ENCODE measurements at places on chromosomes 5 and 9.

DNA sequence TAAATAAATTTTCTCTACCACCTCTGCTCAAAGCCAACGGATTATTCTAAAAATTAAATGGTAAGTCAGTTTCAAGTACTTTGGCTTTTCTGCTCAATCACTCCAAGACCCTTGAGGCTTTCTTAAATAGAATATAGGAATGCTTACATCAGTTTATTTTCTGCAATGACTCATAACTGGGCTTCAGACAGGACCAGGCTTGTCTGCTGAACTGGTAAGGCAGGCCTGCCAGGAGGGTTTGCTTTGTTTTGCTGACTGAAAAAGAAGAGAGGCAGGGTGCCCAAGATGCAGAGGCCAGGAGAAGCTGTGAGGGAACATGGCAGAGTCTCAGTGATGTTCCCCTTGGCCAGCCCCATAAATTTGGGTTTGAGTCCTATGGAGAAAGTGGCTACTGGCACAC, 60.3 kb upstream of the EPB41L4A start:
- H3K27ac ChIP-seq, result no peak overlapping the region
- H3K4me3 ChIP-seq, result no peak overlapping the region
- H3K27me3 ChIP-seq, result no peaks in the 10 kb centered on the region

DNA sequence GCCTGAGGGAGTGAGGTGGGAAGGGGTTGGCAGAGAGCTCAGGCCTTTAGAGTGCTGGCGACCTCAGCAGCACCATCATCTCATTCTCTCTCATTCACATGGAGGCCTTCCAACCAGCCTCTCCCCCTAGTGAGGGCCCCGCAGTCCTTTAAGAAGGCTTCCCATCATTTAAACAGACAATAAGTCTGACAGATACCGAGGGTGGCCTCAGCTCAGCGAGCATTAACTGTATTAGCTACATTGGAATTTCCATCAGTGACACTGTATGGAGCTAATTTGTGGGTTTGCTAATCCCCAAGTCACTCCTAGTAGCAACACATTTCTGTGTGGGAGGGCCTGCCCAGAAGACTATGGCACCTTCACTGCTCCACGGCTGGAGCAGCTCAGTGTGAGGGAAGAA, 75.8 kb downstream of the INSYN2B start:
- H3K4me1 ChIP-seq, result peaks cover 43% of the 10 kb centered on the region
- peak overlapping the region; percentile 59 for H3K27ac ChIP-seq
- no peaks in the 10 kb centered on the region for H3K36me3 ChIP-seq
- H3K27me3 ChIP-seq, result no peaks in the 10 kb centered on the region

GRCh38 chr5:8944005-8944404, 601.9 kb downstream of the SEMA5A start:
- no peak overlapping the region for H3K4me3 ChIP-seq
- no peaks in the 10 kb centered on the region for H3K4me1 ChIP-seq
- H3K27me3 ChIP-seq, result no peaks in the 10 kb centered on the region
- H3K27ac ChIP-seq, result no peak overlapping the region
- no peaks in the 10 kb centered on the region for H3K36me3 ChIP-seq

DNA sequence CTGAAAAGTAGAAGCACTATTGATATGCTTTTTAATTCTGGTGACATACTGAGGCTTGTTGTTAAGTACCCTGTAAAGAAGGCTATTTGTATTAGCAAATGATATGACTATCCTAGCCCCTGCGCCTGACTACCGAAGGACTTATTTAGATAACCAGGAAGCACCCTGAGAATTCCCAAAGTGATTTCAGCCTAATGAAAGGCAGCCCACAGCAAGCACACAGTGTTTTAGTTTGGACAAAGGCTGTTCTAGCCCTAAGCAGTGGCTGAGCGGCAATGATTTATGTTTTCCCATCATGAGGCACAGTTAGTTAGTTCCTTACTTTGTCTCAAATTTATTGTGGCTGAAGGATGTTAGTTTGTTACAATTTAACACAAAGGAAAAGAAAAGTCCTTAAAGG, 235.3 kb downstream of the KCTD16 start:
- H3K4me3 ChIP-seq, result no peak overlapping the region
- no peaks in the 10 kb centered on the region for H3K4me1 ChIP-seq
- DNase-seq, result no peak
- H3K27me3 ChIP-seq, result no peaks in the 10 kb centered on the region
- H3K36me3 ChIP-seq, result no peaks in the 10 kb centered on the region

GRCh38 chr5:109256486-109256885, 153.3 kb downstream of the PJA2 start:
- no peaks in the 10 kb centered on the region for H3K4me1 ChIP-seq
- no peak overlapping the region for H3K27ac ChIP-seq
- no peak for DNase-seq
- no peaks in the 10 kb centered on the region for H3K27me3 ChIP-seq

- no peaks in the 10 kb centered on the region for H3K4me1 ChIP-seq
- no peaks in the 10 kb centered on the region for H3K27me3 ChIP-seq
Observed at GRCh38 chr9:70975821-70976220, 145.6 kb downstream of the TRPM3 start.

DNA sequence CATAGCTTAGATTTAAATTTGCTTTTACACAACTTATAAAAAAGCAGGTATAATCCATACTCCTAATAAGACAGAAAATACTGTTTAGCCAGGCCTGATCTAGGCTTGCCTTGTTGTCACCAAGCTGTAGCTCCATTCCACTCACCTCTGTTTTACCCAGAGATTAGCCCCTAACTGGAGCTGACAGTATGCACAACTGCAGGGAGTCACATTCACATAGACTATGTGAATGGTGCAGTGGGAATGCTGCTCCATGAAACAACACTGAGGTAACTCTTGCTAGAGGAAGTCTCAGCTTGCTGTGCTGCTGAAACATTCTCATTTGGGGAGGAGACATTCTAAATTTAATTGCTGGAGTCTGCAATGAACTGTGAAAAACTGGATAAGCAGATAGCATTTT, 209.1 kb downstream of the TMEM232 start:
- no peaks in the 10 kb centered on the region for H3K36me3 ChIP-seq
- no peak for DNase-seq
- H3K27me3 ChIP-seq, result no peaks in the 10 kb centered on the region
- H3K4me3 ChIP-seq, result no peak overlapping the region

- H3K4me1 ChIP-seq, result no peaks in the 10 kb centered on the region
- H3K36me3 ChIP-seq, result no peaks in the 10 kb centered on the region
- H3K27me3 ChIP-seq, result no peaks in the 10 kb centered on the region
- H3K27ac ChIP-seq, result no peak within 1 kb of the TSS
Observed at GRCh38 chr9:100472788-100473275, at the start of gene TMEFF1. Gene TMEFF1 (plus strand): TSS chr9:100473149. CDS start chr9:100473545, 396 bp downstream.
